Left lung (tissue), 14 donors: ENCODE measurements at places on chromosomes 4 and X. TPM values are rescaled to one million over a fixed set of nuclear protein-coding genes. Genes with fewer than 3 reads are reported as not detected.

- no peak for DNase-seq
Measured at GRCh38 chr4:48360285-48361011, 19.1 kb downstream of the SLAIN2 start.

DNA sequence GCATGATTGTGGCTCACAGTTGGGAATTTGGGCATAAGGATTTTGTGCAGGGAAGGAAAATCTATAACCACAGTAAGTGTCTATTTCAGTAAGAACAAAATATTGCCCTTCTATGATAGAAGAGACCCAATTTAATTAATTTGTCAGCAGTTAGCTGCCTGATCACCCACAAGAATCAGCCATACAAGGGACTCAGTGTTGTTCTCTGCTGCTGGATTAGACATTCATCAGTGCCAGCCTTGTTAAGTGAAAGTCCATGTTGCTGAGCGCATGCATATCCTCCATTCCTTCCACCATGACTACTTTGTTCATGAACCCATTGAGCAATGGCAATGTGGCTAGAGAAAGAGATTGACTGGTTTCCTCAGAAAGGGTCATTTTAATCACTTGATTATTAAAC is 125.3 kb upstream of the PDHA2 start:
- no peak for DNase-seq

DNA sequence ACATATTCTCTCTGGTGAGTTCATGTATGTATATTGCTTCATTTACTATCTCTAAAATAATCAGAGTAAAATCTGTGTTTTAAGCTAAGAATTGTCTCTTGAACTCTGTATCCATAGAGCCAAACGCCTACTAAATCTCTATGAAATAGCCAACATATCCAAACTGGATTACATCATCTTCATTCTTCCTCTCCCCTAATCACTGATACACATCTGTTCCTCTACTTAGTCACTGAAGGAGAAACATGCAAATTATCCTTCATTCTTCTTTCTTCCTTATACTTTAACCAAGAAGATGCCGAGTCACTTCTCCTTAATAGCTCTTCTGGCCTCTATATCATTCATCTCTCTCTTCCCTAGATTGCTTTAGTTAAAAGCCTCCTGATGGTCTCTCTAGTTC is 630.4 kb upstream of the FTHL17 start:
- no peak for DNase-seq

GRCh38 chrX:149079805-149080406 is 425.2 kb downstream of the IDS start:
- no peak for DNase-seq

DNA sequence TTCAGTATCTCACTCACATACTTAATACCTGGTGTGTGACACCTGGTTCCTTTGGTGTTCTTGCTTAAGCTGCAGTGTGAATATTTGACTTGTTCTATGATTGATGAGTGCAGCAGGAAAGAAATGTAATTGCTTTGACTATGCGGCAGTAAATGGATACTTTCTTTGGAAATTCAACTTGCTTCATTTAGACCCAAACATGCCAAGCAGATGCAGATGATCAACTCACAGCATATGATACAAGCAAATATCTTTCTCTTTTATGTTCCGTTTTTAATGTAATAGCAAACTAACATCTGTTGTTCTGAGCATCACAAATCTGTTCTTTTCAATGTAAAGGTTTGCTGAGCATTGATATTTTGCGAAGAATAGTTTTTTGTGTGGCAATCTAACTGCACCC is 549.5 kb downstream of the C4orf33 start:
- peak; percentile 9 for DNase-seq

GRCh38 chr4:1199556-1200331 is 27.4 kb upstream of the SPON2 start:
- DNase-seq = no peak

GRCh38 chrX:45715748-45716147 is 515.1 kb upstream of the DIPK2B start:
- no peak for DNase-seq

DNA sequence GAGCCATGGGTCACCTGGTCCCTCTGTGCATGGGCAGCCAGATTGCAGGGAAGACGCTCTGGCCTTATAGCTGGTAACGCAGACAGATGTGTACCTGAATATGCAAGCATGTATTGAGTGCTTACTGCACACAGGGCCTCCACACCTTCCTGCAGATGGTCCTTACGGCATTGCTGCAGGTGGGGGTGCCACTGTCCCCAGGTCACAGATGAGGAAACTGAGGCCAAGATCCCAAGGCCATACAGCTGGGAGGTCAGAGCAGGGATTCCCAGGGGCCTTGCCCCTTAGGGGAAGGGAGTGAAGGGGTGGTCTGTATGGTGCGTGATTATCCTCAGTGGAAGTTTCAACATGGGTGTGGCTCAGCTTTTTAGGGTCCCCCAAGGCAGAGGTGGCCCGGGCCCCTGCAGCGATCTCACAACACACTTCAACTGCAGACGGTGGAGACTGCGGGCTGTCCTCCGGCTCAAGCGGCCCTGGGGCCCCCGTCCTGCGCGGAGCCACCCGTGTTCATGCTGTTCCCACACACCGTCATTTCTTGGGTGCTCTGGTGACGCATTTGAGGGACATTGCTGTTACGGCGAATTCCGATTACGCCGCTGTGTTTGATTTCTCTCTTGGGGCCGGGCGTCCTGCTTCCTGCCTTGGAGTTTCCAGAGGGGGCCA is 8.1 kb downstream of the DOK7 start:
- DNase-seq = peak; percentile 68

DNA sequence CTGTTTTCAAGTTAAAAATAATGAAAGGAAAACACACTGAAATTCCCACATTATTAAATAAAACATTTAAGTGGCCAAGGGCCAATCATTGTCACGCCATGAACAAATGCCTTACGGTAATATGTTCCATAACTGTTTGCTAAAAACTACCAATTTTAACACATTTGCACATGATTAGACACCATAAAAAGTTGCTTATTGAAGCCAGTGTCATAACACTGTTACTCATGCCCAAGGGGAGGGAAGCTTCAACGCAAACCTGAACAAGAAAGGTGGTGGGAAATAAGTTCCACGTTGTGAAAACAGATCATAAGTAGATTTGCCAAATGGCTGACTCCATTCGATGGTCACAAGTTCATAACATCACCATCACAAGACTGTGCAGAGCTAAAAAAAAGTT is 739.3 kb upstream of the FAM241A start:
- DNase-seq = no peak

GRCh38 chrX:45771114-45771513 is 570.4 kb upstream of the DIPK2B start:
- no peak for DNase-seq

- DNase-seq = no peak
Measured at GRCh38 chr4:14064984-14065383, 437.5 kb upstream of the BOD1L1 start.

DNA sequence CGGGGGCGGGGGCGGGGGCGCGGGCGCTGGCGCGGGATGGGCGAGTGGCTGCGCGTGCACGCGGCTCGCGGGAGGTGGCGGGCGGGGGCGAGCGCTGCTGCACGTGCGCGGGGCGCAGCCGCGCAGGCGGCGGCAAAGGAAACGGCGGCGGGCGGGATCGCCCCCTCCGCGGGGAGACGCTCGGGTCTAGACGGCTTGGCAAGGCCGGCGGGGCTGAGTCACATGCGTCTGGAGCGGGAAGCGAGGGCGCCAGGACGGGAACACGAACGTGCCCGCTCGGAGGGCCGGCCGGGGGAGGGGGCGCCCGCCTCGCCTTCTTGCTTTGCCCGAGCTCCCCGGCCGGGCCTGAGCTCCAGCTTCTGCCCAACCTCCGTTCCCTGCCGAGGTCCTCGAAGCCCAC is 4.3 kb upstream of the HAUS7 start:
- DNase-seq = no peak

DNA sequence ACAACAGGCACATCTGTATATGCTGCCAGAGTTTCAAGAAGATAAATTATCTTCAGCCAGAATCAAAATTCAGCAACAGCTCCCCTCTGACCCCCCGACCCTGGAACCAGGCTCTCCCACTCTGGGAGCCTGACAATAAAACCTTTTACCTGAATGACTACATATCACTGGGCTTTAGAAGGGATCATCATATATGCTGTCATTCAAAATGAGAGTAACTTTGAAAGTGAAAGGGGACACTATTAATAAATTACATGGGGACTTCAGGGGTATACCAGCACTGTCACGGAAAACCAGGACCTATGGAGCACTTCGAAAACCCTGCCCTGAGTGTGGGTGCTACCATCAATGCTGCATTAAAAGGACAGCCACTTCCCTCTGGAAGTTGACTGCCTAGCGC is 26.2 kb downstream of the TSPAN5 start:
- DNase-seq = no peak

- DNase-seq = no peak
Measured at GRCh38 chr4:55733932-55734331, 85.7 kb upstream of the EXOC1L start.

- DNase-seq = no peak
Measured at GRCh38 chrX:35023683-35024082, 81.1 kb downstream of the FAM47B start.

- no peak for DNase-seq
Measured at GRCh38 chr4:42050516-42051249, 60.4 kb downstream of the SLC30A9 start.

- DNase-seq = no peak
Measured at GRCh38 chr4:88737307-88737941, 39.8 kb upstream of the NAP1L5 start.

DNA sequence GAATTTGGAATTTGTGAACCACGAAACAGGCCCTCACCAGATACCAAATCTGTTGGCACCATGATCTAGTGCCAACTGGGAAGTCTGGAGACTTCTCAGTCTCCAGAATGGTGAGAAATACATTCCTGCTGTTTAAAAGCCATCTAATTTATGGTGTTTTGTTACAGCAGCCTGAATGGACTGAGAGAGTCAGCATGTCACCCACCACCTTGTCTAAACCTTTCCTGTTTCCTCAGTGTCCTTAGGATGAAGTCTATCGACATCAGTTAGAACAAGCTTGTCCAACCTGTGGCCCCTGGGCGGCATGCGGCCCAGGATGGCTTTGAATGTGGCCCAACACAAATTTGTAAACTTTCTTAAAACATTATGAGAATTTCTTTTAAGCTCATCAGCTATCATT is 42.1 kb downstream of the FREM3 start:
- DNase-seq = no peak

GRCh38 chrX:2474280-2474962 is 26.4 kb downstream of the DHRSX start:
- DNase-seq = no peak

DNA sequence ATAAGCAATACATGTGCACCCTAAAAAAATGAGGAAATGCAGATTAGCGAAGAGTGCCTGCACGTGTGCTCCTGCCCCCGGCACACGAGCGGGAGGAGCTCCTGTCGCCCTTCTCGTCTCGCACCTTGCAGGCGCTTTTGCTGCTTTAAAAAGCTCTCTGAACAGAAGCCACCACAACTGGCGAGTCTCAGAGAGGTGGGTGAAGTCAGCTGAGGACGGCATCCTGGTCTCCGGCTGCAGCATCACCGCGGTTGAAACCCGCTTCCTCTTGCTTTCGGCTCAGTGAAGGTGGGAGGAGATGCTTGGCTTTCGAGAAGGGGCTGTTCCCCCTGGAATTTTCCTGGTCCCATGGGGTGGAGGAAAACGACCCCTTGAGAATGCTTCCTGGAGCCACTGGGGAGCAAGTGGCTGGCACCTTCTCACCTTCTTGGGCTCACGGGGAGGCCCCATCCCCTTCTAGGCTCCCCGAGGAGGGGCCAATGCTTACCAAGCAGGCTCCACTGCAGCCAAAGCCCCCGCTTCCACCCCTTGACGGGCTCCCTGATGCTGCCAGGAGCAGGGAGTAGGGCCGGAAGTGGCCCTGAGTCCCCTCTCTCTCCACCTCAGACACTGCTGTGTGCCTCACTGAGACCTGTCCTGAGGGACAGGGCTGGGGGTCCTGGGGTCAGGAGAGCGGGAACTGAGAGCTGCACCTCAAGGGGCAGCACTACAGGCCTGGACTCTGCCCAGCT is 29.2 kb upstream of the MXD4 start:
- no peak for DNase-seq

GRCh38 chrX:30561191-30561590 is 16.4 kb downstream of the TASL start:
- no peak for DNase-seq

GRCh38 chrX:22069586-22069985 is 37.5 kb downstream of the PHEX start:
- no peak for DNase-seq

- DNase-seq = no peak
Measured at GRCh38 chrX:56130436-56130835, 101.7 kb upstream of the KLF8 start.

DNA sequence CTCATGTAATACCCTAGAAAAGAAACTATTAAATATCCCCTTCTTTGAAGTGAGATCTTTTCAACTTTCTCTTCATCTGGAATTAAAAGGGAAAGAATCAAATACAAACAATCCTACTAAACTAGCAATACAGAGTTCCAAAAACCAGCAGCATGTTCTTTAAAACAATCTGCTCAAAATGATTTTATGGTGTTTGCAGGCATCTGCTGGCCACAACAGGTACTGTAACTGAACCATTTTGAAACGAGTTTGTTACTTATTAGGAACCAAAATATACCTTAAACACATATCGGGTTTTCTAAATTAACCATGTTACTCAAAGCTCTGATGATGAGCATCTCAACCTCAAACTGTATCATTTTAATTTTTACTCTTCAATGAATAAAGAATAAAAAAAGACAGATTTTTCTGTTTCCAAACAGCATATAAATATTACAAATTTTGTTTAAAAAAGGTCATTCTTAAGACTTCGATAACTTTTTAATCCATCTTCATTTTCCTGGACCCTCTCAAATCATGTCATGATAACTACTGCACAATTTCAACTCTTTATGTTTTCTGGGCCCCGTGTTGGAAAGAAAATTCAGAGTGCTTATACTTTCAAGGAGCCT is 56.5 kb downstream of the ARAP2 start:
- DNase-seq = no peak

DNA sequence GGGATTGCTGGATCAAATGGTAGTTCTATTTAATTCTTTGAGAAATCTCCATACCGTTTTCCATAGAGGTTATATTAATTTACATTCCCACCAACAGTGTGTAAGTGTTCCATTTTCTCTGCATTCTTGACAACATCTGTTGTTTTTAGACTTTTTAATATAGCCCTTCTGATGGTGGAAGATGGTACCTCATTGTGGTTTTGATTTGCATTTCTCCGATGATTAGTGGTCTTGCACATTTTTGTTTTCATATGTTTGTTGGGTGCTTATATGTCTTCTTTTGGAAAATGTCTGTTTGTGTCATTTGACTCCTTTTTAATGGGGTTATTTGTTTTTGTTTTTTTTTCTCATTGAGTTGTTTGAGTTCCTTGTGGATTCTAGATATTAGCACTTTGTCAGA is 75.3 kb upstream of the PUDP start:
- no peak for DNase-seq

The PIN4 gene
- total RNA-seq = 7.6 TPM

The L1CAM gene
- total RNA-seq = 0.86 TPM

The SPOCK3 gene
- total RNA-seq = 0.71 TPM

The PPP4R3C gene
- not detected for total RNA-seq

The KCNE5 gene
- total RNA-seq = not detected

The AREG gene
- 16.8 TPM for total RNA-seq

The CUL4B gene
- 41.1 TPM for total RNA-seq

The ZNF827 gene
- total RNA-seq = 15.1 TPM

The LRCH2 gene
- 4.4 TPM for total RNA-seq

The HTN3 gene
- total RNA-seq = not detected

The RNF128 gene
- 13.3 TPM for total RNA-seq

The TRIM2 gene
- total RNA-seq = 49.6 TPM

The ETDA gene
- not detected for total RNA-seq
